ENCODE measurements at places on chromosomes 6 and 20.

- DNase-seq: no peak
Measured at GRCh38 chr6:44682280-44682679, 294.8 kb downstream of the CDC5L start.

DNA sequence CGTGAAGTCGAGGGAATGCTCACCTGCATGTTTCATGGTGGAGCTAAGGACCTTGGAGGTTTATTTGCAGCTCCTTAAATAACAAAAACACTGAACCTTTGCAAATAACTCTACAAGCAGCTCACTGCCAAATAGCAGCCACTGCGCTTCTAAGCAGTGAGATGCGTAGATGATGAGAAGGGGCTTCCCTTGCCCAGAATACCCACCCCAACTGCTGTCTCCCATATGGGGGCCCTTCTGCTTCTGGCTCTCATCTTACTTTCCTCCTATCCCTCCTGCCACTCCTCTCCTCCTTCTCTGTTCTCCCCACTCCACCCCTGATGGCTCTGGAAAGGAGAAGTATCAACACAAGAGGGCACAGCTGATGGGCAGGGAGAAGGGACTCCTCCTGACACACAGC lies 193.3 kb upstream of the SSTR4 start:
- DNase-seq: no peak

DNA sequence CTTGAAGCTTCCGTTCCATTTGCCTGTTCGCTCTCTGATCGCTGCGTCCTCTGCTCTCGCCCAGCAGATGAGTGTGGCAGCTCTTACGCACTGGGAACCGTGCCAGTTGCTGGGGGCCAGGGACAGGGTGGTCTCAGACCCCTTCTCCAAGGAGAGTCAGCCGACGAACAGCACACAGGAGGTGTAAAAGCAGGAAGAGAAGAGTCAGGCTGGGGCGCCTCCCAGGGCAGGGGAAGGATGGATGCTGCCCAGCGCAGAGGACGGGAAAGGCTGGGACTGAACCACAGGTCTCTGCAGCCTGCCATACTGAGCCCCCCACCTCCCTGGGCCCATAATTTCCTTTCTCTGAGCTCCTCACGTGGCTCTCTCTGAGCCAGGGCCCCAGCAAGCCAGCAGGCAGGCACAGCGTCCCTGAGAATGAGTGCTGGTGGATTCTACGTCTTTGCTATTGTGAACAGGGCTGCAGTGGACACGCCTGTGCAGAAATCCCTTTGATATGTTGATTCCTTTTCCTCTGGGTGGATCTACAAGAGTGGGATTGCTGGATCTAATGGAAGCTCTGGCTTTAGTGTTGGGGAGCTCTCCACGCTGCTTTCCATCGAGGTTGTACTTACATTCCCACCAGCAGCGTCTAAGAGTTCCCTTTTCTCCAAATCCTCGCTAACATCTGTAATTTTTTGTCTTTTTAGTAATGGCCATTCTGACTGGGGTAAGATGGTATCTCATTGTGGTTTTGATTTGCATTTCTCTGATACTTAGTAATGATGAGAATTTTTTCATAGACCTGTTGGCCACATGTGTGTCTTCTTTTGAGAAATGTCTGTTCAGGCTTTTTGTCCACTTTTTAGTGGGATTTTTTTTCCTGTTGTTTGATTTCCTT lies 104.1 kb downstream of the PSMB1 start:
- DNase-seq: no peak

DNA sequence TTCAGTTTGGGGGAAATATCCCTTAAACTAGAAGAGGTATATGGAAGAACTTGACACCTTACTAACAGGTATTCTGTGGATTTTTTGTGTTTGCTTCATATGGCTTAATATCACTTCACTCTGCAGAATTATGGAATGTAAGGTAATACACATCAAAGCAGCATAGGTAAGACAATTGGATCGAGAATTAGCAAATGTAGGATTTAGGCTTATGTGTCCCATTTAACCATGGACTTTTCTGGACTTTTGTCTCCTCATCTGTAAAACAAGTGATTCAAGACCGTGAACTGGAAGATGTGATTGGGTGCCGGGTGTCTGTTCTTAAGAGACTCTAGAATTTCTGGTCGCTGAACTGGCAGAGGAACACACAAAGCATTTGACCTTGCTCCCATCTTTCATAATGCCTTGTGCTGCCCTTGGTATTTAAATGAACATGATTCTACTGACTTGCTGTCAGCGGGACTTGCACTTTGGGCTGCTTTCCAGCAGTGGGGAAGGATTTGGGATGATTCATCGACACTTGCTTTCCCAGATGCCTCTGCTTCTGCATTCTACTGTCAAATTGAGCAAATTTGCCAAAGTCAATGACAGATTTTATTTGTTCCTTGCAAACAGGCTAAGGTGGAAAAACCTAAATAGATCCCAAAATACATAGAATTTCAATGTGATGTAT lies 199.8 kb downstream of the PLCB1 start:
- no peak for DNase-seq

DNA sequence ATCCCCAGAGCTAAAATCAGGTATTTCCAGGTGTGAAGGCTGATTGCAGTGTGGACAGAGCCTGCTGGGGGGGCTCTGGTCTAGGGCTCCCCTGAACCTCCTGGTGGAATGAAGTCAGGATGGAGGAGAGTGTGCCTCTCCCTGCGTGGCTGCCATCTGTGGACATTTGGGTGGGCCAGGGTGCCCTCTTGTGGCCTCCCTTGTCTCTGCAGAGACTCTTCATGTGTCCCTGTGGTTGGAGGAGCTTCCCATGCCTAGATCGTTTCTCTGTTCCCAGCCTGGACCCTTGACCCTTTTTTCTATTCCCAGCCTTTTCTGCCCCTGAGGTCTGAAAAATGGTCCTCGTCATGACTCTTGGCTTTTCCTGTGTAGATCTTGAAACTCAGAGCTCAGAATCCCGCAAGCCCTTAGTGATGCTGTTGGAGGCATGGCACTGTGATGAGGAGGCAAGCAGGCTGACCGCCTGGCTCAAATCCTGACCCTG lies 9.9 kb upstream of the PSMF1 start:
- no peak for DNase-seq

GRCh38 chr6:163554663-163555062 lies 140.1 kb downstream of the QKI start:
- DNase-seq: no peak

DNA sequence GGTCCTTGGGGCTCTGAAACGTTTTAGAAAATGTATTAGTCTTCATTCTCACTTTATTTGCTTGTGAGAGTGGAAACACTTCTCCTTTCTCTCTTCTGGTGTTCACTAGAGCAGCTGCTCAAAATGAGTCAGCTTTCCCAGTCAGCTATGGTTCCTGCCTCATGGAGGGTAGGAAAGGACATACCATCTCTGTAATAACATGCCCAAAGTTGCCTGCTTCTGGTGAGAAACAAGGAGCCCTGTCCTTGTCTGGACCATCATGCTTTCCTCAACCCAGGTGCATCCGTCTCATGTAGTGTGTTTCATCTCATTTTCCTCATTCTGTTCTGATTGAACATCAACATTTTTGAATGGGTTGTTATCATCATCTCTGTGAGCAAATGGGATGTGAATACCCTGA lies 17.1 kb upstream of the TINAG start:
- DNase-seq: no peak

DNA sequence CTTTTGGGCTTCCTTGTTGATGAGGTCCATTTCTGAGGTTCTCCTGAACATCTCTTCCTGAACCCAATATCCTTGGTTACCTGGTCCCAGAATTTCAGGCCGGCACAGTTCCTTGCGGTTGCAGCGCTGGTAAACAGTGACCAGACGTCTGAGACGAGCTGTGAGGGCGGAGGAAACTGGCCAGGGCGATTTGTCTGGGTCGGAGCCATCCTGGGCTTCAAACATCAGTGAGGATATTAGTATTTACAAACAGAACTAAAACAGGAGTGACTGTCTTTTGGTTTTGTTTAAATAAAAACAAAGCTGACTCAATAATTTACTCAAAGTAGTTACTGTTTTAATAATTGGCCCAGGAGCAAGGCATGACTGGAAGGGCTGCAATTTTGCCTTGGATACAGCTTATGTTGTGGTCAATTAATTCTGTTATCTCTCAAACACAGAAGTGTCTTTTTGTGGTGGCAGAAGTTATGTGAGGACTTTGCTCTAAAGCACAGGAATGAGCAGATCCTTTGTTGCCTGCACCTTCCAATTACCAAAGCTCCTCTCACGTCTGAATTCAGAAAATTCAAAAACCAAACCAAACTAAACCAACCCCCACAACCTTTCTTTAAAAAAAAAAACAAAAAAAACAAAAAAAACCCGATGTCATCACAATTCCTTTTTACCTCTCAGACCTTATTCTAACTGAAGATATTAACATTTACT lies 58.7 kb upstream of the EMILIN3 start:
- no peak for DNase-seq

DNA sequence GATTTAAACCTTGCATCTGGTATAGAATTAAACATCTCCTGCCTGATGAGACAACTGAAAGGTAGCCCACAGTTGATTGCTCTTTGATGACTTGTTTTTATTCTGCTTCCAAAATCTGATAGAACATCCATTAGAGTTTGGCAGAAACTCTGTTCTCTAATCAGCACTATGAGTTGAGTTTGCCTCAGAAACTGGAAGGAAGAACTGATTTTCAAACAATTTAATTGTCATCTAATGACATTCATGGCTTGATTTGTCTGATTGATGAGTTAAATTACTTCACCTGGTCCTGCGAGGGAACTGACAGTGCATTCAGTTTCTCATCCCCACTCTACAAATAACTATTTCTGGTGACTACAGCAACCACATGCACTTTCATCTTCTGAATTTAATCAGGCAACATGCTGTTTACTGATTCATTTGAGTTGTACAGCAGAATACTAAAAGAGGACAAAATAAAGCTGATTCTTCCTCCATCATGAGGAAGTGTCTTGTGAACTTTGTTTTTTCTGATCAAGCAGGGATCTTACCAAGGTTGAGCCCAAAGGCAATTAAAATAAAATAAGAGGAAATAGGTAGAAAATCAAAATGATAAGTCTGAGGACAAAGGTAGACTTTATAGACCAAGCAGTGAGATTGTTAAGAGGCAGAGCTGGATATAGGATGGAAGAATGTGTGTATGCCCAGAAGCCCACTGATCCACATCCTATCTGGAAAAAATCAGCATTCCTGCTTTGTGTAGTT lies 15.7 kb upstream of the MRAP2 start:
- DNase-seq: no peak

DNA sequence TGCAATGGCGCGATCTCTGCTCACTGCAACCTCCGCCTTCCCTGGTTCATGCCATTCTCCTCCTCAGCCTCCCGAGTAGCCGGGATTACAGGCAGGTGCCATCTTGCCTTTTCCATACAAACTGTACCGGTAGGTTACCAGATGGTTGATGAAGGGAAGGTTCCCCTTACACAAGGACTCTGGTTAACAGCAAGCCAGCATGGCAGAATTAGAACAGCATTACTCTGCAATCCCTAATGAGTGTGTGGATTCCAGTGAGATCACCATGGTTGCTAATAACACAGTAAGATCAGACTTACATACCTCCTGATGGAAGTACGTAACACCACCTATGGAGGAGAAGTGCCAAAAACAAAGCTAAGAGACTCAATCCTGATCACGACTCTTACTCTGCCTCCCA lies 51.7 kb downstream of the TTI1 start:
- DNase-seq: no peak

- no peak for DNase-seq
Measured at GRCh38 chr6:118630923-118631322, 20.5 kb downstream of the CEP85L start.

DNA sequence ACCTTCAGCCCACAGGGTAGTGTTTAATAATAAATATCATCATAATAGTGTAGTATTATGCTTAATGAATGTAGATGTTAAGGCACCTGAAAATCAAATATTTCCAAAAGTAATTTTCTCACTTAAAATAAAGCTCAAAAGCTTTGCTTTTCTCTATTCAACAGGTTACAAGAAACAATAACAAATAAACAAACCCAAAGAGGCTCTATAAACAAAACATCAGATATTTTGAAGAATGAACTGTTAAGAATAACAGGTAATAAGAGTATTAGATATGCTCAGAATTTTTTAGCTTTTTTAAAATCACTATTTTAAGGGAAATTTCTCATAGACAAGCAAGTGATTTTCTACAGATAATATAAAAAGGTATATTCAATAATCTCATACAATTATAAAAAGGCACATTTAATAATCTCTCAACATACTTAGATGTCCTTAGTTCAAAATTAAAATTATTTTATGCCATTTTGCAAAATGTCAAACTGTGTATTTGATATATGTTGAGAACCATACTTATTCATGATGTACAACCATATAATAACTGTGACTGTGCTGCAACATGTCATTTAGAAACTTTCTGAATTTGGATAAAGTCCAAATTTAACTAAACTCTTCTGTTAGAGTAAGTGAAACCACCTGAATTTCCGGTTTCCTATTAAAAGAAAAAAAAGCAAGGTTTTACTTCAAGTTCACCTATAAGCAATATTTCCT lies 35.8 kb downstream of the PHIP start:
- no peak for DNase-seq

DNA sequence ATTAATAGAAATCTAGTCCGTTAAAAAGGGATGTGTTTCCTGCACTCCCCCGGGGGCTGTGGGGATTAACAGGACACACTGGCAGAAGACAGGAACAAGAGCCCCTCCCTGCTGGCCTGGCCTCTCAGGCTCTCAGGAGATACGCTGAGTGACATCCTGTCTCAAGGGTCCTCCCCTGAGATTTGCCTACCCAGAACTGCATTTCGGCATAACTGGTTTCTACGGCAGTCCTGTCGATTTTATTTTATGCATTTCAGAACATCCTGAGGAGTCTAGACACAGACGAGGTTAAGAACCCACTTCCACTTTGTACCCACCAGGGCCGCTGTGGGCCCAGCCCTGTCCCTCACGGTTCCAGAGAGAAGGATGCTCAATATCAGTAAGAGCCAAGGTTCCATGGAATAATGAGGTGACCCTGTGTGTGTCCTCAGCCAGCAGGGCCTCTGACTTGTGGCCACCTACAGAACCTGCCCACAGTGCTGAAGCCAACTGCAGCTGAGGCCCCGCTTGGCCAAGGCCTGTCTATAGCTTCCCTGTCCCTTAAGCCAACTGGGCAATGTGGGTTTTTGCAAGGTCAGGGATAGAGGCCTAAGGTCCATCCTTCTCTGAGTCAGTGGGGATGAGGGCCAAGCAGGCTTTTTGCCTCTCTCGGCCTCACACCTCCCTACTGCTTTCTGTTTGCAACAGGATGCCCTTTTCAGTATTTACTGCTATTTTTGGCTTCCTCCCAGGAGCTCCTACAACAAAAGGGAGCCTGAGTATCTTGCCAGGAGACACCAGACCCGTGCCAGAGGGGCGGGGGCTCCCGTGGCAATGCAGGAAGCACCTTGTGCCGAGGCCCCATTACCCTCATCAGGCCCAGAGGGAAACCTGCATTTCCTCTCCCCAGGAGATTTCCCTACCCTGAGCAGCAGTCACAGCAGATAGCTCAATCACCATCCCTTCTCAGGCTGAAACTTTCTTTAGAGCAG lies 14.7 kb downstream of the UQCC2 start:
- peak; percentile 48 for DNase-seq

GRCh38 chr6:155894758-155895157 lies 439.1 kb upstream of the NOX3 start:
- no peak for DNase-seq
